ENCODE measurements at places on chromosomes 12 and 14. TPM values are rescaled to one million over a fixed set of nuclear protein-coding genes. Genes with fewer than 3 reads are reported as not detected.

SMIM41 gene
- not detected for total RNA-seq

GLIPR1L1 gene
- not detected for total RNA-seq

PTHLH gene
- total RNA-seq = 3.3 TPM

PRH2 gene
- total RNA-seq = not detected

PROX2 gene
- total RNA-seq = not detected

PSMA6 gene
- 241 TPM for total RNA-seq

PCED1B gene
- total RNA-seq = 2.8 TPM

CD69 gene
- total RNA-seq = not detected

CDC42BPB gene
- total RNA-seq = 63.4 TPM

DNA sequence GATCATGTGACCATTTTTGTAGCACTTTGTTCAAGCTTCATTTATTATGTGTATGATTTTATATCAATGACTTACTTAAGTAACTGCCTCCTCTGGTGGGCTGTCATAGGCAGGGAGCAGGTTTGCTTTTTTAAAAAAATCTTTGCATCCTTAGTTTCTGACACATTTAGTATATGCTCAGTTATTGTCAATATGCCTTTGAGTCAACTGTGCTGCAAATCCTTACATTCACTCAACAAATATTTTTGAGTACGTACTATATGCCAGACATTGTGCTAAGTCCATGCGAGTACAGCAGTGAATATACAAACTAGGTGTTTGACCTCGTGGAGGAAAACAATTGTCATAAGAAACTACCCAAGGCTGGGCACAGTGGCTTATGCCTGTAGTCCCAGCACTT is 4.4 kb upstream of the ANAPC5 start:
- DNase-seq = no peak

- DNase-seq = no peak
Observed at GRCh38 chr12:21676776-21677175, 19.1 kb upstream of the LDHB start.

GRCh38 chr12:101207086-101207780 is 2.8 kb downstream of the SLC5A8 start:
- no peak for DNase-seq

DNA sequence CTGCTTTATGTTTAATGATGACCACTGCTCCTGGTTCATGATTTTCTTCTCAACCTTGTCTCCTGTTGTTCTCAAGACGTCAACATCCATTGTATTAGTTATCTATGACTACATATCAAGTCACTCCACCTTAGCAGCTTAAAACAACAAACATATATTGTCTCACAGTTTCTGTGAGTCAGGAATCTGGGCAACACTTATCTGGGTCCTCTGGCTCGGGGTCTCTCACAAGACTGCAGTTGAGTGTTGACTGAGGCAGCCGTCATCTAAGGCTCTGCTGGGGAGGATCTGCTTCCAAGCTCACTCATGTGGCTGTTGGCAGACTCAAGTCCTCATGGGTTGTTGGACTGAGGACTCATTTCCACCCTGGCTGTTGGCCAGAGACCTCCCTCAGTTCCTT is 27.3 kb upstream of the FRS2 start:
- DNase-seq = no peak

- DNase-seq = no peak
Observed at GRCh38 chr14:100777366-100777817, 48.5 kb upstream of the MEG3 start.

- DNase-seq = peak; percentile 22
Observed at GRCh38 chr12:116200812-116201211, 76.7 kb downstream of the MED13L start.

GRCh38 chr14:49939884-49940510 is 47.1 kb downstream of the ARF6 start:
- DNase-seq = no peak

DNA sequence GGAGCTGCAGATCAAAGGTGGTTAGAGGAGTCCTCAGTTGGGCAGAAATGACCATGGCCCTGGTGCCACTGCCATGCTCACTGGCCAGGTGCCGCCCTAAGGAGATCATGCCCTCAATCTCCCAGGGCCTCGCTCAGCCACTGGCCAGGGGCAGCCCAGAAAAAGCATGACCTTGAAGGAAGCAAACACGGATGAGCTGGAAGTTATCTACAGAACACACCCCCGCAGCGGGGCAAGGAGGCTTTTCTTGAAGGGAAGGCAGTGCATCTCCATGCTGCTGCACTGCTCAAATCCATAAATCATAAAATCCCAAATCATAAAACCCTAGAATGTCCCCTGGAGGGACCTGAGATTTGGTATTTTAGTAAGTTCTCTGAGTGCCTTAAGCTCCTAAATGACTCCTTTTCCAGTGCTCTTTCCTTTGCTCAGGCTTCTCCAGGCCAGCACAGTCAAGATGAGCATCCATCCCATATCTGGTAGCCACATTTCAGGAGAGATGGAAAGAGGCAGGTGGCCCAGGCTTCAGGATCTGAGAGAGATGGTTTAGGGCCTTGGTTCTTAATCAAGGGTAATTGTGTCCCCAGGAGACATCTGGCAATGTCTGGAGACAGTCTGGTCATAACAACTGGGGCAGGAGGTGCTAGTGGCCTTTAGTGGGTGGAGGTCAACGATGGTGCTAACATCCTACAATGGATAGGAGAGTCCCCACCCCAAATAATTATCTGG is 217.3 kb downstream of the RBM19 start:
- DNase-seq = no peak

GRCh38 chr14:87696485-87696884 is 296.5 kb downstream of the GALC start:
- DNase-seq = no peak

- DNase-seq = peak; percentile 61
Observed at GRCh38 chr12:51884676-51885229, 3.1 kb upstream of the ANKRD33 start.

DNA sequence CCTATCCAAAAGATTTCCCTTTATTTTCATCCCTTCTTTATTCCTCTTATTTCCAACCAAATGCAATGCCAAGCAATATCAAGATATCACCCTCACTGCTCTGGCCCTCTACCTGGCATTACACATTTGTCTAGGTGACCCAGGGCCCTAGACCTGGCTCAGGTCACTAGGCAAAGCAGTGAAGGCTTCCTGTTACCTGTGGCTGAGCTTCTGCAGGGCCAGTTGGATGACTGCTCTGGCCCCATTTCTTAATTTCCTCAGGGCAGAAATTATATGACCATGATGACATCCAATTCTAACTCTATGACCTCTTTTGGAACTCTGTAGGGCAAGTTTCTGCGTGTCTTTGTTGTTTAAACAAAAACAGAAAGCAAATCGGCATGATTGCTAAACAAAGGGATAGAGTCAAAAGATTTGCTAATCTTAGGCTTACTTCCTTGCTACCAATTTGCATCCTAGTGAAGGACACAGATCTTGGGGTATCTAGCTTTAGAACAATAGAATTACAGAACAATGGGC is 7.4 kb upstream of the CCDC198 start:
- DNase-seq = no peak

DNA sequence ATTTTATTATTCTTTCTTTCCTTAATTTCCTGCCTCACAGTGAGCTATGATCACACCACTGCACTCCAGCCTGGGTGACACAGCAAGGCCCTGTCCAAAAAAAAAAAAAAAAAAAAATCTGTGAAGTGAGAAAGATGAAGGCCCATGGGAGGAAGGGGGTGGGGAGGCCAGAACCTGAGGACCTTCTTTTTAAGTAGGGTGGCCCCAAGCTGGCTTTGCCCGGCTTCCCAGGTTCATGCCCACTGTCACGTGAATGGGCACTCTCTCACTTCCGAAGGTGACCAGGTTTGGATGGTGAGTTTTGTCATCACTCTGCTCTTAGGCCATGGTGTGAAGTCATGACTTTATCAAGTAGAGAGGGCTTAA is 82.3 kb downstream of the TNFAIP2 start:
- DNase-seq = no peak

GRCh38 chr12:13368971-13369370 is 172.4 kb downstream of the EMP1 start:
- no peak for DNase-seq

- DNase-seq = no peak
Observed at GRCh38 chr14:91554535-91555332, 44.6 kb upstream of the PPP4R3A start.

- DNase-seq = no peak
Observed at GRCh38 chr14:51294951-51295525, 55.0 kb downstream of the TMX1 start.

GRCh38 chr14:32121948-32122347 is 44.8 kb downstream of the ARHGAP5 start:
- DNase-seq = no peak

DNA sequence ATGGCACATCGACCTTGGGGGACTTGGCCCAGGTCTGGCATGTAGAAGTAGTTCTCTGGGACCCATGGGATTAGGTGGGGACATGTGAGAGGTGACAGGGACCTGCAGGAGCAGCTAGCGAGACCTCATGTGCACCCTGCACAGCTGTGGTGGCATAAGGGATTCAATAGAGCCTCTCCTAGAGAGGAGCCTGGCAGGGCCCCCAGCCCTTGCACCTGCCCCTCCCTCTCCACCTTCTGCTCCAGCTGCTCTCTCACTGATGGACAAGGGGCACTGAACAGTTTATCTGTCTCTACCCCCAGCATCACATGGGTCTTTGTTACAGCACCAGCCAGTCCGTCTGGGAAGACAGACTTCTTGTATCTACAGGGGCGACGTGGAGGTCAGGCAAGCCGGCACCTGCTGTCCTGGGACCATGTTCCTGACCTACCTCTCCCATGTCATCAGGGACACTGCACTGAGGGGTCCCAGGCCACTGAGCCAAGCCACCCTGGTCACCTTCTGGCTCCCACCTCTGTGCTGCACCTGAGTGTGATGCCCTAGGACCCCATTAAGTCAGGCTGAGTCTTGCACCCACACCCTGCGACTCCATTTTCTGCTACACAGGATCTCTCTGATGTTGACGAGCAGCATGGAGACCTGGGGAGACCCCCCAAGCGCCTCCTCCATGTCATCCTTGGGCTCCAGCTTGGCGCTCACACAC is 32.6 kb downstream of the DDX11 start:
- peak; percentile 3 for DNase-seq

DNA sequence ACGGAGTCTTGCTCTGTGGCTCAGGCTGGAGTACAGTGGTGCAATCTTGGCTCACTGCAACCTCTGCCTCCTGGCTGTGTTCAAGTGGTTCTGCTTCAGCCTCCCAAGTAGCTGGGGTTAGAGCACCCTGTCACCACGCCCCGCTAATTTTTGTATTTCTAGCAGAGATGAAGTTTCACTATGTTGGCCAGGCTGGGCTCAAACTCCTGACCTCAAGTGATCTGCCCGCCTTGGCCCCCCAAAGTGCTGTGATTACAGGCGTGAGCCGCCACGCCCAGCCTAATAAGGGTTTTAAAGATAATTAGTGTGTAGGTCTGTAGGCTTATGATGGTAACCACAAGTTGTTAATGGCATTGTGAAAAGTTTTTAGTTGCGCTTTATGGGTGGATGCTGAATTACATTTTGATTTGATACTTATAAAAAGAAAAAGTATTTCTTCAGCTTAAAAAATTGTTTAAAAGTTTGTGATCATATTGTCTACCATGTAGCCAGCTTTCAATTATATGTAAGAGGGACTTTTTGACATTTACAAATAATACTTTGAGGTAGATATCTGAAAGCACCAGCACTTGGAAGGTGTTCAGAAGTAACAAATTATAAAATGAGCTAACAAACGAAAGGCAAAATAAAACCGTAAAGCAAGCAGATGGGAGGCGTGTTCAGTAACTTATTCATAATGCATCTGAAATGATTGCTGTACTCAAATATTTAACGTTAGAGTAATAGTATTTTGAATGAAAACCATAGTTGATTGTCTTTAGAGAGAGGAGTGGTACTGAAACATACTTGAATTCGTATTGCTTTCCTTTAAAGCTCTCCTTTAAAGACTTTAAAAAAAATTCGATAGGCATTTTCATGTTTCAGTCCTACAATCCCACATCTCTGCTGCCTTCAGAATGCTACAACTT is 37.1 kb downstream of the MDM2 start:
- no peak for DNase-seq

- DNase-seq = peak; percentile 69
Observed at GRCh38 chr12:30795410-30796312, 40.9 kb upstream of the CAPRIN2 start.

DNA sequence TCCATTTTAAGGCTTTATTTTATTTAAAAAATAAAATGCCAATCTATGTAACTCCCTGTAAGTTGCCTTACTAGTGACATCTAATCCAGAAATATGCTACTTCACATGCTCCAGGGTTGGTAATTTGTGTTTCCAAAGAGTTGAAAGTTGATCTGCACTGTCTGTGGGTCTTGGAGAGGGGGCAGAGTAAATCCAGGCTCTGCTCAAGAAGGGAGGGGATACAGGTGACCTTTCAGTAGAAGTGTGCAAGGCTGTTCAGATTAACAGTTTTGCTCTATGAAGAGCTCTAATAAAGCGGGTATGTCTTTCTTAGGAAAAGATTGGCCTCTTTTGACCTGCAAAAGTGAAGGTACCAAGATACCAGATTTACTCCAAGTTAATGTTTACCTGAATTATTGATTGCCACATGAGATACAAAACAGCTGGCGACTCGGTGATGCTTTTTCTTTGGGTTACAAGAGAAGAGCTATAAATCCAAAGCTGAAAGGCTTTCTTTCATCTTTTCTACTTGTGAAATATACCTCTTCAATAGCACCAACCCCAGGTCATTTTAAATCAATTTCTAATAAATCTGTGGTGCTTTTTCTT is 75.6 kb upstream of the FLRT2 start:
- no peak for DNase-seq

DNA sequence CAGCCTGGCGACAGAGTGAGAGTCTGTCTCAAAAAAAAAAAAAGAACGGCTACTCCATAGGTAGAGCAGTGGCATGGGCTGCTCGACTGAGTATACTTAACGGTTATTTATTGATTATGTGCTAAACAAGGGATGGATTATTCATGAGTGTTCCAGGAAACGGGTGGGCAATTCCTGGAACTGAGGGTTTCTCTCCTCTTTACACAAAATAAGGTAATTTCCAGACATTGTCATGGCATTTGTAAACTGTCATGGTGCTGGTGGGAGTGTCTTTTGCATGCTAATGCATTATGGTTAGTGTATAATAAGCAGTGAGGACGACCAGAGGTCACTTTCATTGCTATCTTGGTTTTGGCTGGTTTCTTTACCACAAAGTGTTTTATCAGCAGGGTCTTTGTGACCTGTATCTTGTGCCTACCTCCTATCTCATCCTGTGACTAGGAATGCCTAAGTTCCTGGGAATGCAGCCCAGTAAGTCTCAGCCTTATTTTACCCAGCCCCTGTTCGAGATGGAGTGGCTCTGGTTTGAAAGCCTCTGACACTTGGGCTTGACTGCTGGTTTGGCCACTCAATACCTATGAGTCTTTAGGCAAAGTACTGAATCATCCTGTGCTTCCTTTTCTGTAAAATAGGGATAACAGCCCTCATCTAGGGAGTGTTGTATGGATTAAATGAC is 3.2 kb downstream of the DGLUCY start:
- no peak for DNase-seq

DNA sequence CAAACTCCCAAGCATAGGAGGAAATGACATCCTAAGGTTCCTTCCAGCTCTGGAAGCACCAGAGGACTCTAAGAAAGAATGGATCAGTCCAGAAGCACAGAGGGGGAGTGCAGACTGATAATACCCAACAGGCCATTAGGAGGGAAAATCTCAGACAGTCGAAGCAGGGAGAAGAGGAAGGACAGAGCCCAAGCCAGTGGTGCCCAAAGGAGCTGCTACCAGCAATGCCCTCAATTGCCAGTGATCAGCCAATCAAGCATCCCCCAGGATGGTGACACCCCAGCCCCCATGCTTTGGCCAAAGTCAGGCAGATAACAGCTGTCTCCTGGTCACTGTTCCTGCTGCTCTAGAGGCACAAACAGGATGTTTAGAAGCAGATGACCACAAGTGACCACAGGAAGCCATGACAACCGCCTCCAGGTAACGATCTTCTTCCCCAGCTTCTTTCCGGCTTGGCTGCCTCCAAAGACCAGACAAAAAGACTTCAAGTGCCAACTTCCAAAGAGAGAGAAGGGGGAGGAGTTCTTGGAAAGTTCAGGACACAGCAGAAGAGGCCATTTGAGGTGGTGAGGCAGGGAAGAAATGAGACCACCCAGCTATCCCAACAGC is 16.2 kb downstream of the PXN start:
- DNase-seq = peak; percentile 90
